ENCODE measurements at places on chromosomes 13 and 19.

GRCh38 chr19:5314012-5314906 lies 26.4 kb downstream of the PTPRS start:
- DNase-seq: no peak

DNA sequence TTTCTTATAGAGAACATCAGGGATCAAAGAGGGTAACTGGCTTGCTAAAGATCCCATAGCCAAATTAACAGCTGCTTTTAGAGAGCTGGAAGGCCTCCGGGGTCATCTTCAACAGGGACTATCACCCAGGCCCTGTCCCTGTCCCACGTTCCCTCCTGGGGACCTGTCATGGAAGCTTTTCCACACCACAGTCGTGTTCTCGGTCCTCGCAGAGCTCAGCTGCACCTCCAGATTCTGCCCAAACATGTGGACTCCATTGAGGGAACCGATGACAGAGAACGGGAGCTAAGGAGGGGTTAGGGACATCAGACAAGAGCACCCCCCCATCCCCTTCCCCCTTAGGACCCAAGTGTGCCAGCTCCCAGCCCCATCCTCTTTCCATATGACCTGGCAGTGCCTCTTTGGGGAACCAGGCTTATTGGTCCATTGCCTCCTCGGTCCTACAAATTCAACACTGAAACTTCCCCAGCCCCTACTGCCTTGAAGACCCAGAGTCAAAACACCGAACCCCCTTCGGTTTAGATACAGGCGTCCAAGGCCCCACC lies 568 bp downstream of the FUZ start:
- DNase-seq: no peak

DNA sequence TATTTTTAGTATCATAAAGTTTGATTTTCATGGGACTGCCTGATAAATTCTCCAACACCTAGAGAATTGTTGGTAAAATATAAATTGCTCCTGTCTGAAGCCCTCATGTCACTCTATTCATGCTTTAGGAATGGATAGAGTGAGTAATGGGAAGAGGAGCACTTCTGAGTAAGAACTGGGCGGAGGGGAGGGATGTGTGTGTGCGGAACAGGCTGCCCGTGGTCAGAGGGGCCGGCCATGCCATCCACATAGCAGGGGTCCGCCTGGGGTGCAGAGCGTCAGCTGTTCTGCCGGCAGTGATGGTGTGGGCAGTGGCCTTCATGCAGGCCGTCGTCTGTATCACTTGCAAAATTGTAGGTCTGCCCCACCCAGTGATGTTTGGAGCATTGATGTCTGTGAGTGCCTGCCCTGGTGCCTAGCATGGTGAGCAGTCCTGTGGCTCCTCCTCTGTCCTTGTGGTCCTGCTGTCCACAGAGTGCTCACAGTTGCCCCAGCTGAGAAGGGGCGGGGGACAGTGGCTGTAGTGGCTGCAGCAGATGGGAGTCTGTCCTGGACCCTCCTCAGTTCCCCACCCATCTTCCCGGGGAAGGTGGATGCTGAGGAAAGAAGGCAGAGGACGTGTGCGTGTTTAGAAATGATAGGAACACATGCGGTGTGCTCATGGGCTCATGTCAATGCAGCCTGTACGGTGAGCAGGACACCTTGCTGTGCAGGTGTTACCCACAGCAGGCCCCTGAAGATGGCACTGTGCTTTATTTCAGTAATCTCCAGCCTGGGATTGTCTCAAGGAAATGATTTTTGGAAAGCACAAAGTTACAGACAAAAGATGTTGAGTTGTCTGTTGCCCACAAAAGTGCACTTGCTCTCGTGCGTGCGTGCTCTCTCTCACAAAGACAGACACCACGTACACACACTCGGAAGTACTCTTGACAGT lies 49.4 kb upstream of the TEX29 start:
- DNase-seq: peak; percentile 11

DNA sequence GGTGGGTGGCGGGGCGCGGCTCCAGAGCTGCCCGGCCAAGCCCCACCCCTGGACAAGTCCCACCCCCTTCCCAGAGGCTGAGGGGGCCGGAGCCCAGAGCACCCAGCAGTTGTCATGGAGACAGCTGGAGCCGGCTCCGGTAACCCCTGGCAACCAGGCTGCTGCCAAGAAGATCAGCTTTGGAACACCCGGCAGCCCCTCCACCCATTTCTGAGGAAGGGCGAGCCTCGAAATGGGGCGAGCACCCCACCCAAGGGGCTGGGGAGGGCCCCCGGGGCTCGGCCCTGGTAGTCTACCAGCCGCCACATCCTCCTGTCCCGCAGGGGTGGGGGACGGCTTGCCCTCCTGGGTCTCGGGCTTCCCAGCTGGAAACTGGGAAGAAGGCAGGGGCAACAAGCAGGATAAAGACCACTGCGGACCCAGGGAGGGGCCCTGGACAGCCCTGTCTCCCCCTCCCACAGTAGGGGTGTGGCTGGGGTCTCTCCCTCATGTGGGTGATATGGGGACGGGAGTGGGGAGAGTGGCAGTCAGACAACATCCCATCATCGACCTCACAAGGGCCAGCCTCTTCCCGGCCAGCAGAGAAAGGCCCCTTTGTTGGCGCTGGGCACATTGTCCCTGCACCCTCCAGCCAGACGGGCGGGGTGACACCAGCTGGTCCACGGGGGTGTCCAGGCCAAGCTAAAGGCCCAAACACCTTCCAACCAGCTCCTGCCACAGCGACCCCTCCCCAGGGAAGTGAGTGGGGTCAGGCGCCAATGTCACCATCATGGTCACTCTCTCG lies 1.5 kb downstream of the CERS1 start:
- no peak for DNase-seq

- no peak for DNase-seq
These were observed 41.6 kb upstream of the ZNF14 start for GRCh38 chr19:19774354-19775033.

GRCh38 chr13:66835040-66835628 lies 395.0 kb downstream of the PCDH9 start:
- no peak for DNase-seq

GRCh38 chr13:113959198-113959597 lies 14.7 kb downstream of the C13orf46 start:
- no peak for DNase-seq

DNA sequence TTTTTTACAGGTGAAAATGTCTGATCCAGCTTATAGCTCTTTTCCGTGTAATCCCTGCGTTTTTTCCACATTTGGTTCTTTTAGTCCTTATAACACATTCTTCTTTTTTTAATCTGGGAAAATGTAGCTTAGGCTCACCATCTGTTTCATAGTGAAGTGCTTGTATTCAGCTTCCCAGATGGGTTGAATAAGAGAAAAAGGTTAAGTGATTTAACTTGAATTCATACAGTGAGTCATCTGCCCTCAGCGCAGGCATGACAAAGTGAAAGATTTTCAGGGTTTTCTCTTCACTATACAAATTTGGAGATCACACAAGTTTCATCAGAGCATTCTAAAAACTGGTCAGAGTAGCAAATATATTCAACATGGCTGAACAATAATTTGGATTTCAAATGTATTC lies 224.8 kb downstream of the SPRY2 start:
- DNase-seq: no peak

DNA sequence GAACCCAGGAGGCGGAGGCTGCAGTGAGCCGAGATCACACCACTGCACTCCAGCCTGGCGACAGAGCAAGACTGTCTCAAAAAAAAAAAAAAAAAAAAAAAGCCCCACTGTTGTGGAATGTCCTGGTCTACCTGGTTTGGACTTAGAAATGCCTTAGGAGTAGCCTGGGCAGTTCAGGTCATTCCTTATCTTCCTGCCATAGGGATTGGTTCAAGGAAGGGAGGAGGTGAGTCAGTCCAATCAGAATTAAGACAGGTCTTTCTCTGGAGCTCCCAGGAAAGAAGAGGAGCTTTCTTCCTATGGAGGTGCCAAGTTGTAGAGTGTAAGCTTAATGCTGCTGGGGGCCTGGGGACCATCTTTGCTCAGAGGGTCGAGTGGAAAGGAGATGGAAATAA lies 44.8 kb downstream of the SIPA1L3 start:
- DNase-seq: no peak

GRCh38 chr19:41161903-41162302 lies 31.1 kb upstream of the CYP2S1 start:
- no peak for DNase-seq

DNA sequence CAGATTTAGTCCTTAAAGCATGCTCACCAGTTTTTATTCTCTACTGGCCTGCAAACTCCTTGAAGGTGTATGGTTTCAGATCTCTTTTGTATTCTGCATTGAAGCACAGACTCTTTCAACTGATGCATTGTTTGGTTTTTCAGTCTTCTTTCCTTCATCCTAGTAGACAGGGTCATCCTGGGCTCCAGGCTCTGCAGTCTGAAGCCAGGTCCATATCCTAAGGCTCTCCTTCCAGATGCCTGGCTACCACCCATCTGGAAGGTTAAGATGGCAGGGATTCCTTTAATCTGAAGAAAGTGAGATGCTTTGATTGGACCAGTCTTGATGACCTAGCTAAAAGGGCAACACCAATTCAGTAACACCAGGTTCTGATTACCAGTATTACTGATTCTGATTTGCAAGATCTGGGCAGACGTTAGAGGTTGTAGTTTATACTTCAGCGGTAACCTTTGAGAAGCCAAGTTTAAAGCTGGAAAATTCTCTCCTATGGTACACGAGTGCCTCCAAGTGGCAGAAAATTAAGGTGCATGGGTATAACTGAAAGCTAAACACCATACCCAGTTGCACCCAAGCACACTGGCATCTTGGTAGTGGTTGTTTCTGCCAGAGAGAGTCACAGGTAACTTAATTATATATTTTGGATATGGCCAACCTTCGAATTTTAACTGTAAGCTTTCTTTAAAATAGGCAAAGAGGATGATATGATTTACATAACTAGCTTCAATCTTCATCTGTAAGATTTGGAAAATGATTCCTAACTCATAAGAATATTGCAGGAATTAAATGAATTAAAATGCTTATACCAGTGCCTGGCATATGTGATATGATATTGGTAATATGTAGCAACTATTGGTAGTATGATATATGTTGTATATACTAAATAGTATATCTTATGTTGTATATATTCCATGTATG lies 1651.9 kb upstream of the MIR17HG start:
- no peak for DNase-seq

- no peak for DNase-seq
These were observed 181.9 kb downstream of the PCDH9 start for GRCh38 chr13:67048084-67048820.

- no peak for DNase-seq
These were observed 368.8 kb upstream of the TSHZ3 start for GRCh38 chr19:31718032-31718431.

- no peak for DNase-seq
These were observed 2.4 kb upstream of the PKN1 start for GRCh38 chr19:14430712-14431111.

DNA sequence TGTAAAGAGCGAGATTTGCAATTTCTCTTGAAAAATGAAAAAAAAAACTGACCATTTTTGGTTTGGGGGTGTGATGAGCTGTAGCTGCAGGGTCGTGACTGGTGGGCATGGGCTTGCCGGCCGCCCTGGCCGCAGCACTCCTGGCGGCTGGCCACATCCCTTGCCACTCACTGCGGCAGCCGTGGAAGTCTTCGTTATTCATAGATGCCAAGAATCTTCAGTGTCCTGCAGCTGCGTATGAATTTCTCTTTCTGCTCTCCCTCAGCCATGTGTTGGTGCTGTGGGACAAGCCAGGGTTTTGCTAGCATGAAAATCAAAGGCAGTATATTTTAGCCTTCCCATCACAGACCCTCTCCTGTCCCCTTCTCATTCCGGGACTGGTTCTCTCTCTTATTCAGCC lies 151.7 kb upstream of the TSHZ3 start:
- DNase-seq: no peak

DNA sequence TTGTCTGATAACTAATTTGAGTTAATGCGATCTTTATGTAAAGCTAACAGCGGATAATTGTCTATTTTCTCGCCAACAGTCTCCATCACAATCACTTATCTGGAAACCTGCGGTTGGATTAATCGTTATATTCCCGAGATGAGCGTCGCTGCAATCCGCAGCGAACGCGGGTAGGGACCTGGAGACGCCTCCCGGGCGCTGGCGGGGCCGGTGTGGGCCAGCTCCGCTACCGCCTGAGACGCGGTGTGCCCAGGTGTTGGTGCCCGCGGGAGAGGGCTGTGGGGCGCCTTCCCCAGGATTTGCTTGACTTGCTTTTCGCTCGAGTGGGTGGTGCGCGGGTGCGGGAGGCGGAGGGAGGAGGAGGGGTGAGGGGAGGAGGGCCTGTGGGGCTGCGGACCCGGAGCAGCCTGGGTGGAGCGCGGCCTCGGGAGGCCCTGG lies 38.3 kb downstream of the SOX1 start:
- DNase-seq: no peak

DNA sequence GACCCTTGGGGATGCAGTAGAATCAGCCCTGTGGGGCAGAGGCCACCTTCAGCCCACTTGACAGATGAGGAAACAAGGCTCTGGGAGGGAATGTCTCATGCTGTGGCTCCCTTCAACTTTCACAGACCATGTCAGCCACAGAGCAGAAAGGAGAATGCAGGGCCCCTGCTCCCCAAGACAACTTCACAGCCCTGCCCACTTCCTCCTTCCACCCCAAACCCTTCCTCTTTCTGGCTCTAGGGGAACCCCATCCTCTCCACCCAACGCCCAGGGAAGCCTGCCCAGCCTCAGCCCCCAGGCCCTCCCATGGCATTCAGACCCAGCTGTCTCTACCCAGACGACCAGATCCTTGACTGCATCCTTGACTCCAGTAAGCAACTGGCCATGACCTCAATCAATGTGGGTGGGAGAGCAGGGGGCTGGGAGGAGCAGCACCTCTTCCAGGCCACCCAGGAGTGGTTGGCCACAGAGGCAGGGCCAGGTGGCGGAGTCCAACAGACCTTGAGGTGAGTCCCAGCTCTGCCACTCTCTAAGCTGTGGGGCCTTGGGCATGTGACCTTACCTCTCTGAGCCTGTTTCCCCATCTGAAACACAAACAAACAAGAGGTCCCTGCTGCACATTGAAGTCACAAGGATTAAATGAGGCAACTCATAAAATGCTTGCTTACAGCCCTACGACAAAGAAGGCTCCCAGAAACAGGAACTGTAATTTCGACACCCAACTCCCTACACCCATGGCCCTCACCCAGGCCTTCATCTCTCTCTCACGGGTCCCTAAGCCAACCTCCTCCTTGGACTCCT lies 15.8 kb downstream of the DEDD2 start:
- DNase-seq: peak; percentile 84

DNA sequence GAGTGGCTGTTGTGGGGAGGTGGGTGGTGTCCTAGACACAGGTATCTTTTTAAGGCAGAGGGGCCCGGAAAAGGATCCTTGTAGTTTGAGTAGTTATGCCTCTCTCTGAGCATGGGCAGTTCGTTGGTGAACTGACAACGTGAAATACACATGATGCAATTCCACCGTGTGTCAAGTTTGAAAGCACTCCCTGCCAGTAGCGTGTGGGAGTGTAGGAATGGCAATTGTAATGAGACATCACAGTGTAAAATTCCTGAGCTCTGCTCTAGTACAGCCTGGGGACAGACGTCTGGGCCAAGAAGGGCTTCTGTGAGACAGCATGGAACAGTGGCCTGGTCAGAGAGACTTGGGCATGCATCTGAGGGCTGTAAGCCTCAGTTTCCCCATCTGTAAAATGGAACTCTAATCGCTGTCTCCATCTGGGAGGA lies 10.4 kb upstream of the ASF1B start:
- no peak for DNase-seq

DNA sequence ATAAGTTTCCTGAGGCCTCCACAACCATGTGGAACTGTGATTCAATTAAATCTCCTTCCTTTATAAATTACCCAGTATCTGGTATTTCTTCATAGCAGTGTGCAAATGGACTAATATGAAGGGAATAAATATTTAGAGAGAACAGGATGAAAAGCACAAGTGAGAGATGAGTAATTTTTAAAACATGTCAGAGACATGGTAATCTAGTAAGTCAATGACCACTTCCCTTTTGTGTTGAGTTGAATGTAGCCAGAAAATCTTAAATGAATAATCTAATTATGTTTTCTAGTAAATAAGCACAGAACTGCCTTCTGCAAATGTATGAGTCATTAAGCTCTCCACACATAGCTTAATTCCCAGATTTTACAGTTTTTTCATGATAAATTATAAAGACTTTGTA lies 524.1 kb upstream of the SLITRK5 start:
- no peak for DNase-seq

Measured in activated CD8-positive, alpha-beta memory T cell treated with anti-CD3 and anti-CD28 coated beads, Interleukin-2, amount 10 ng/mL, durations not matched to agents 7 days and 5 days (primary cell).